Stimulated activated CD4-positive, alpha-beta T cell treated with anti-CD3 and anti-CD28 coated beads, Interleukin-12 subunit alpha, Interleukin-12 subunit beta, amount 100 ng/mL, for 48 hours (primary cell): ENCODE measurements at places on chromosomes 7 and 10.

DNA sequence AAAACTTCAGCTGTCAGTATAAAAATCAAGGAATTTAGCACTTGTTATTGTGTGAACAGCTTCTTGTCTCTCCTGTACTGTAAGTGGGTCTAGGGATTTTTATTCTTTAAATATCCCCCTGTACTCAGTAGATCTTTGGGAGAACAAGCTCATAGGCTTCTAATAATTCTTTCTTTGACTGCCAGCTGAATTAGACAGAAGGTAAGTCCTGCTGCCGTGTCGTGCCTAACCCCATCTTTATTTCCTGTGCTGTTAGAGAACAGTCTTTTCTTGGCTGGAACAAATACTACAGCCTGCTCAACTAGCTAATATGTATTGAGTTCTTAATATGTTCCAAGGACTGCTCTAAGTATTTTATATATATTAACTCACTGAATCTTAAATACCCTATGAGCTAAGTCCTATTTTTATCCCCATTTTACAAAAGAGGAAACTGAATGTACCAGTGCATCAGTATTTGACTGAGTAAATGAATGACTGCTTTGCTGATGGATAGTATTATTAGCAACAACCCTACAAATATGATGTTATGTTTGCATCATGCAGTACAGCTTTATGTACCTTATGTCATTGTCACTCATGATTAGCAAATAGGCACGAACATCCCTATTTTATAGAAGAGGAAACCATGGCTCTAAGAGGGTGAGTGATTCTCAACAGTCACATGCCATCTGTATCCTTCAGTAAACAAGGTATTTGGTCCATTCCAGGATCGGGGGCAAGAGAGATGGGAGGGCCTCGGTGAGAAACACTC is 5.5 kb upstream of the DUSP5 start:
- no peak for DNase-seq

GRCh38 chr10:14084875-14085274 is 245.8 kb downstream of the FRMD4A start:
- DNase-seq, result no peak

- no peak for DNase-seq
These were observed 161.7 kb upstream of the PLXDC2 start for GRCh38 chr10:19654576-19654975.

- no peak for DNase-seq
These were observed 116.8 kb downstream of the ZPBP start for GRCh38 chr7:49976238-49976637.

- DNase-seq, result no peak
These were observed 109.1 kb downstream of the CPED1 start for GRCh38 chr7:121097577-121097976.

DNA sequence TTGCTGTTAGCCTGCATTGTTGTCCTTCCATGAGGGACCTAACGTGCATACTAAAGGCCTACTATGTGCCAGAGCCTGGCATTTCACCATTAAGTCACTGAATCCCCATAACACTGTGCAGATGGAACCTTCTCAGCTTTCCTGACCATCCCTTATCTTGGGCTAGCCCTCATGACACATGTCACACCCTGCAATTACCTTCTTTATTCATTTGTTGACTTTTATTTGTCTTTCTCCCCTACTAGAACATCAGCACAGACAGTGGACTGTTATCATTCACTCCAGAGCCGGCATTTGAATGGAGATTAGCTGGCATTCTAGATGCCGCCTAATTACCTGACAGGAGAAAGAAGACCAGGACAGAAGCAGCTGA is 471.1 kb upstream of the GALNT17 start:
- DNase-seq, result no peak

GRCh38 chr7:118969370-118969769 is 744.9 kb downstream of the ANKRD7 start:
- DNase-seq, result no peak

- DNase-seq, result no peak
These were observed 32.1 kb upstream of the ADO start for GRCh38 chr10:62772186-62772974.
